ENCODE measurements at places on chromosomes 13 and 19.

GRCh38 chr13:40668335-40668734 lies 1.9 kb upstream of the FOXO1 start:
- DNase-seq: peak; percentile 13

DNA sequence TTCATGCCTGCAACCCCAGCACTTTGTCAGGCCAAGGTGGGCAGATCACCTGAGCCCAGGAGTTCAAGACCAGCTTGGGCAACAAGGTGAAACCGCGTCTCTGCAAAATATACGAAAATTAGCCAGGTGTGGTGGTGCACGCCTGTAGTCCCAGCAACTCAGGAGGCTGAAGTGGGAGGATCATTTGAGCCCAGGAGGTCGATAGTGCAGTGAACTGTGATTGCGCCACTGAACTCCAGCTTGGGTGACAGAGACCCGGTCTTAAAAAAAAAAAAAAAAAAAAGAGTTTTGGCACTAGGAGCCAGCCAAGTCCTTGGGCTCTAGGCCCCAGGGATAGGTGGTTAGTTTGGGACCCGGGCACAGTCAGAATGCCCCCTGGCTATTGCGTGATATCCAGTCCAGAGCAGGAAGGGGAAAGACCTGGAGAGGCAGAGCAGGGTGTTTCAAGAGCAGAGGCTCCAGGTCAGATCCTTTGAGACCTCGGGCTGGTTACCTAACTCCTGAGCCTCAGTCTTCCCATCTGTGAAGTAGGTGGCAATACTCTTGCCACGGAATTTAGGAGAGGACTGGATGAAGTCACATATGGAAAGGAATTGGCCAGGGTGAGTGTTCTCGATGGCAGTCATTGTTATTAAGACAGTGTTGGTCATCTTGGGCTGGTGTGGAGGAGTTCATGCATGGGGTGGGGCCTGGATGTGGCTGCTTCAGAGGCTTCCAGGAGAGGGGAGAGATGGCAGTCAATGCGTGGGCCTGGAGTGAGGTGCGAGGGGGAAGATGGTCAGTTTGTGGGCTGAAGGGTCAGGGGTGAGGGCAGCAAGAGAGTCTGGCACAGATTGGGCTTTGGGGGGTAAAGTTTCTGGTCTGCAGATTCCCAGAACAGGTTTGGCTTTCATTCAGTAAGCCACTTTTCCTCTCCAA lies 2.8 kb downstream of the PPP1R37 start:
- DNase-seq: no peak

DNA sequence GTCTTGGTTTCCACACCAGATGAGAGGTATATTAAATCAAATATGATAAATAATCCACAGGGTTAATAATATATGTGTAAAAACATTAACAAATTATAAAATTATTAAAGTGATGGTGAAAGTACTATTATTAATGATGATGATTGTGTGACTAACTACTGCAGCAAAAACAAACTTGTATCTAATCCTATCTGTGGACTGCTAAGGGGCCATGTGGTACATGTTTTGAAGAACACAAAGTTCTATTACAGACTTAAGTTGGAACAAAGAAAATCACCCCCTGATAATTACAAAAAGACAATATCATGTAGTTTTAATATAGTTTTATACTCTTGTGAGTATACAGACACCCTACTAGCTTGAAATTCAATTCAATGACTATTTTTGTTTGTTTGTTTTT lies 504.2 kb upstream of the NBEA start:
- DNase-seq: no peak

DNA sequence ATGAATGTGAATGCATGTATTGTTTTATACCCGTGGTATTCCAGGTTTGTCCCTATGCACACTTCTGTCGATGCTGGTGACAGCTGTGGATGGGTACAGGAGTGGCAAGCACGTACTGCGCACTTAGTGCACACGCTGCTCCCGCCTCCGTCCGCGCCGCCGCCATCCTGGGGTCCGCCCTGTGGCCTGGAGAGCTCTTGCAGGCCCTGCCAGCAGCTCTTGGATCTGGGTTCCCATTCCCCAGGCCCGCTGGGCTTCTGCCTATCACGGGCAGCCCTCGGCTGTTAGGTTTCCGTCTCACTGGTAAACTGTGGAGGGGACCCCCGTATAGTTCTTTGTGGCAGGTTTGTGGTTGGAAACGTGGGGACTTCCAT lies 4.0 kb downstream of the GNA11 start:
- DNase-seq: no peak

GRCh38 chr13:85974608-85975366 lies 175.6 kb upstream of the SLITRK6 start:
- DNase-seq: no peak

DNA sequence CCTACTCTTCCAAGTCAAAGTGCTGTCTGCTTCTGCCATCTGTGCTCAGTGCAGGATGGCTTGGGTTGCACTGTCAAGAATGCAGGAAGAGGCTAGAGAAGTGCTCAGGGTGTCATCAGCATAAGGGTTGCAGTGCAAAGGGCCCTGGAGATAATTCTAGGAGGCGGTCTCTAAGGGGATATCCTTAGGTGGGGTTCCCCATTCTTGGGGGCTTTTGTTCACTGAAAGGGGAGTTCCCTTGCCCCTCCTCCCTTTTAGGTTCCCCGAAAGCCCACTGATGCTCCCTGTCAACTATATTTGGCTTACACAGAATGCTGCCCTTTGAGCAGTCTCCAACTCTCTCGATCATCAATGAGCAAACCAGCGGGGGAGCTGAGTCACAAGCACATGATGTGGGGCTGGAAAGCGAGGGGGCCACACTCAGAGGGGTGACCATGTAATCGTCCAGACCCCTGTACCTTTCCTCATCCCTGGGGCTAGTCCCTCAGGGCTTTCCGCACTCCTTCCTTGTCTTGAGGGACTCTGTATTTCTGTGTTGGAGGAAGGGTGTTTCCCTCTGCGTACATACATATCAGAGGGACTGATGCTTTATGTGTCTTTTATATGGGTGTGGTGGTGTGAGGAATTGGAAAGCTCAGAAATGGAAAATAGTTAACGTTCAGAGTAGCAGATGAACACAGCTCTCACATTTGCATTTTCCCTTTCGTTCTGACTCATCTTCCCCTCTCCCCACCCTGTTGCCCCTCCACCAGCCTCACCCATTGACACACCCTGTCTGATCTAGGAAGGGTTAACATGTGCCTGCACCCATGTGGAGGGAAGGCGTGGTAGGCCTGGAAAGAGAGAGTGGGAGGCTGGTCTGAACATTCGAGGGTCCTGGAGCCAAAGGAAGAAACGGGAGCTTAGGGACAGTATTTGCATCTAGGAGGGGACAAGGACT lies 6.7 kb downstream of the ZBTB32 start:
- DNase-seq: no peak

DNA sequence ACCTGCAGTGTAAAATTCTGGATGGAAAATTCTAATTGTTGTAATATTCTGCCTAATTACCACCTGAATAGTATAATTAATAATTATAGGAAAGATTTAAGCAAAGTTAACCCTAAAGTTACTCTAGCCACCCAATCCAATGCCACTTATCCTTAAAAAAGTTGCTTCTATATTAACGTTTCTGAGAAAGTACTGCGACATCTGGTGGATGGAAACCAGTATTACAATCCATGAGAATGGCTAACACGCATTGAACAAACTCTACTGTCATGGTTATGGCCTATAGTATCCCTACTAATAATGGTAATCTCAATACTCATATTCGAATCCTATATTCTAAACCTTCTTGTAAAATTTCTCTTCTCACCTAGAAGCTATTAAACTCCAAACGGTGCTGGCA lies 1551.8 kb downstream of the SLITRK1 start:
- DNase-seq: no peak

DNA sequence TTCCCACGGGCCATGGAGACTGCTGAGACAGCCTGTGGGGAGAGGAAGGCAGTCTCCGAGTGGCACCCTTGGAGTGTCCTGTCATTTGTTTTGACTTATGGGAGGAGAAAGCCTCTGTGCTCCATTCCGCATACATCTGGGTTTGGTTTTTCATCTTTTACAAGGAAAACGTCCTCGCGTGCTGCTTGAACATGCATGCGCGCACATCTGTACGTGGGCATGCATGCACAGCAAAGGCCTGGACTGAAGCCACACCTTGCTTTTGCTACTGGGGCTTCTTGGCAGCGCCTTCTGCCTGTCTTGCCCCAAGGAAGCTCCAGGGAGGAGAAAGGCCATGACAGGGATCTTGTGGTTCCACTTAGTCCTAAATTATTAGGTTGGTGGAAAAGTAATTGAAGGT lies 44.0 kb downstream of the SUGP2 start:
- no peak for DNase-seq

GRCh38 chr19:41019346-41019745 lies 28.3 kb downstream of the CYP2B6 start:
- no peak for DNase-seq

GRCh38 chr13:56528040-56528790 lies 612.5 kb upstream of the PRR20A start:
- no peak for DNase-seq

- no peak for DNase-seq
Measured at GRCh38 chr13:28753208-28753892, 34.6 kb upstream of the SLC46A3 start.

- DNase-seq: no peak
Measured at GRCh38 chr19:3292958-3293529, 68.6 kb downstream of the CELF5 start.

DNA sequence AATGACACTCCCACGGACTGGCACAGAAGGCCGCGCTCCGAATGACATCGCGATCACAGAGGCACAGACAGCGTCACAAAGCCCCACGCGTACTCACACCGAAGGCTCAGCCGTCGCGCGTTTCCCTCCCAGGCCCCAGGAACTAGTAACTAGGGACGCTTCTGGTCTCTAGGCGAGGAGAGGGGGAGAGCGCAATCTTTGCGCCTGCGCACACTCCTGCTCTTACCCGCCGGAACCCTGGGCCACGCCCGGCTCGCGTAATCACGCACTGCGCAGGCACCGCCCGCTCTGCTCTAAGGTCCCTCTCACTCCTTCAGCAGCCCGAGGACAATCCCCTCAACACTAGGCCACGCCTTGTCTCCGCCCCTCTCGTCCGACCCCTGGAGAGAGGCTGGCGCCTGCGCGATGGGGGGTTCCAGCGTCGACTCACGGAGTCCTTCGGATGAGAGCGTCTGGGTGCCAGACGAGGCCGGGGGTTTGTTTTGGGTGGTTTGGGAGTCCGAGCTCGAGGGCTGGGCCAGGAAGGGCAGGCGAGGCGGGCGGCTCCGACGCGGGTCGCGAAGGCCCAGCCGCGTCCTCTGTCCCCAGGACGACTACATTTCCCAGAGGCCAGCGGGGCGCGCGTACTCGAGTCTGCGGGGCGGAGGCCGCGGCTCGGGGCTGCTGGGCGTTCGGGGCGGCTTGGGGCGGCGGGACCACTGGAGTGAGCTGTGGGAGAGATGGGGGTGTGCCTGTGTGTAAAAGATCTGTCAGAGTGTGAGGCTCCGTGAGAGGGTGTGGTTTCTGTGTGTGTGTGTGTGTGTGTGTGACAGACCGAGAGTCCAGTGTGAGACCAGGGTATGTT lies at the start of gene ZNF471:
TSS of gene ZNF471 (plus strand) at position 410 of the 844 bp plus-strand sequence. CDS start 3,717 bp downstream, outside the sequence.
- DNase-seq: peak; percentile 15

- DNase-seq: peak; percentile 34
Measured at GRCh38 chr19:13208672-13209483, 58.7 kb downstream of the IER2 start.

DNA sequence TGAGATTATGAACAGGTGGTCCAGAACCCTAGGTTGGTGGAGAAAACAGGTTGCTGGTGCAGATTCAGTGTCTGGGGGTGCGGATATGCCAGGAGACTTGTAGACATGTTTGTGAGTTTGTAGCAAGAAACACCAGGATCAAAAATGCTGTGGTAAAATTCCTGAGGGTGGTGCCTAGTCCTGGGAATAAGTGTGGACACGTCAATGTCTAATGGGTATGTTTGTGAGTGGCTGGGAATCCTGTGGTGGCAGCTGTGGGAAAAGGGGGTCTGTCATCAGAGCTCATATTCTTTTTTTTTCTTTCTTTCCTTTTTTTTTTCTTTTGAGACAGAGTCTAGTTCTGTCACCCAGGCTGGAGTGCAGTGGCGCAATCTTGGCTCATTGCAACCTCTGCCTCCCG lies 7.2 kb downstream of the ZNF708 start:
- no peak for DNase-seq

DNA sequence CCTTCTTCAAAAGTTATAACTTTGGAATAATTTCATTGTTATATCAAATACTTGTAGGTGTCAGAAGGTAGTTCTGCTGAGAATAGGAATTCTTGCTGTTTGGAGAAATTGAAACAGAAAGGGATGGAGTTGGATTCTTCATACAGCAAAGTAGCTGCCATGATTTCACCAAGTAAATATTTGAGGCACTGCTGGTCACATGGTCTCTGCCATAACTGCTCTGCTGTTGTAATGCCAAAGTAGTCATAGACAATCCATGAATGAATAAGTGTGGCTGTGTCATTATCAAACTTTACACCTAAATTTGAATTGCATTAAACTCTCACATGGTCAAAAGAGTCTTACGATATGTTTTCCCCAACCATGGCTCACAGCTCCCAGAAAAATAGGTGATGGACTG lies 308.6 kb downstream of the GPC6 start:
- DNase-seq: no peak

DNA sequence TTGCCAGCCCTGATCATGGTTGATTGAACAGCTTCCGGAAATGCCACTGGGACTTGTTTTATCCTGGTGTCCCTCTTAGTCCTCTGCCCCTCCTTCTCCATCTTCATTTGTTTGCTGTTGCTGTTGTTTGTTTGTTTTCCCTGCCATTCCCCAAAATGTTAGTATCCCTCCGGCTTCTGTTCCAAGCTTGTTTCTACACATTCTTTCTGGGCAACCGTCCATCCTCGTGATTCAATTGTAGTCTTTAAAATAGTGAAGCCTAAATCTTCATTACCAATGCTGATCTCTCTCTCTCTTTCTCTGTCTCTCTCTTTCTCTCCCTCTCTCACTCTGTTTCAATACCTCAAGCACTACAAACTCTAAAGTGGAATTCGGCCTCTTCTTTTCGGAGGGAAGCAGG lies 649.3 kb upstream of the ARGLU1 start:
- DNase-seq: no peak

GRCh38 chr13:73449252-73449651 lies 390.4 kb downstream of the KLF5 start:
- no peak for DNase-seq

DNA sequence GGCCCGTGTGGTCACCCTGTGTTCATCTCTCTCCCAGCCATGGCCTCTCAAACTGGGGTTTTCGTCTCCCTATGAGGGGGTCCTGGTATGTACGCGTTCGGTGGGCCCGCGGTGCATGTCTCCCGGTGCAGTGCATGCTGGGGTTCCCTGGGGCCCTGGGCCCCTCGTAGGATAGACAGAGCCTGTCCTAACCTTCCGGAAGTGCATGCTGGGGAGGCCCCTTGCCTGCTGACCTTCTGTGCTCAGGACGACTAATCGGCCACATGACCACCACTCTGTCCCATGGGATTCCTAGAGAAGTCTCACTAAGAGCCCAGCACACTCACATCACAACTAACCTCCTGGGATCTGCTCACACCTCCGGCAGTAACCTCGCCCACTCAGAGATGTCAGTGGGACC lies 4.9 kb upstream of the USE1 start:
- DNase-seq: no peak

GRCh38 chr13:109293166-109293565 lies 493.2 kb downstream of the IRS2 start:
- no peak for DNase-seq

Data from nephron progenitor cell (in vitro differentiated cells).